ENCODE measurements at places on chromosomes 5 and 9.
A peak's percentile ranks its signal among the peaks of the same experiment; 100 is the strongest.

GRCh38 chr5:164487939-164488338 is 982.5 kb downstream of the MAT2B start:
- DNase-seq: no peak

DNA sequence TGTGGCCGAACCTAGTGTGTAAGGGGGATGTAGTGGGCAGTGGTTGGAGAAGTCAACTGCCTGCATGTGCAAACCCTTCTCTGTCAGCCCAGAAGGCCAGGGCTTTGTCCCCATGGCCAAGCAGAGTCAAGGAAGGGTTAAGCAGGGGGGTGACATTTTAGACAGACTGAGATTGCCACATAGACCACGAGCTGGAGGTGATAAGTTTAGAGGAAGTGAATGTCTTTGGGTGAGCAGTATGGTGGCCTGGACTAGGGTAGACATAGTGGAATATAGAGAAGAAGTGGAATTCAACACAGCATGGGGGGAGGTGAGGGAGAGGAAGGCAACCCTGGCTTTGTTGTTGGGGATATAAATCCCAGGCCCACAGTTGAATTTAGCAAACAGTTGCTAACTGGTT is 38.7 kb upstream of the CDKN2AIPNL start:
- no peak for DNase-seq

GRCh38 chr9:113876151-113876992 is at the start of gene ZNF618:
Gene ZNF618 (plus strand): TSS chr9:113876309. CDS start chr9:113876381, 72 bp downstream.
- no peak for DNase-seq

DNA sequence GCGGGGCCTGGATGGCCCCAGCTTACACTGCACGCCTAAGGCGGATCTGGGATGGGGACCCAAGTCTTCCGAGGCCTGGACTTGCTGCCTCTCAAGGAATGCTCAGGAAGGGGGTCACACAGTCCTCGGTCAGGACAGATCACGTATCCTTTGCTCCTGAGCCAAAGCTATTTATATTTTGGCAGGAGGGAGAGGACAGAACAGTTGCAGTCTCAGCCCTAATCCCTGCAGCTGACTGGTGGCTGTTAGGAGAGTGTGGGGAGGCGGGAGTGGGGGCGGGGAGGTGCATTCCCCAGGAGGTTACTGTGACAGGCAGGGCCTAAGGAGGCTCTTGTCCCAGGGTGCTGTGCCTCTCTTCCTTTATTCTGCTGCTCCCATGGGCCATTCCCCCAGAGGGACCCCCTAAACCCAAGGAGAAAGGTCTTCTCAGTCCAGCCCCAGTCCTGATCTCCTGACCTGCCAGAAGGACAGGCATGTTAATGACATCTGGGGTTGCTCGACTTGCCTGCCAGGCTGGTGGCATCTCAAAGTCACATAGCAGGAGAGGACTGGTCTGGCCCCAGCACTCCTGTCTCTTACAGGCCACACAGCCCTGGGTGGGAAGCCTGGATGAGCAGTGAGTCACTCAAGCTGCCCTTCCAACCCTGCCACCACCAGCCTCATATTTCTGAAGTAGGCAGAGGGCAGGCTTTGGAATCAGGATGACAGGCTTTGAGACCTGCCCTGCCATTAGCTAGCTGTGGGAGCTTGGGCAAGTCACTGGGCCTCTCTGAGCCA is 51.9 kb downstream of the COL27A1 start:
- DNase-seq: no peak

DNA sequence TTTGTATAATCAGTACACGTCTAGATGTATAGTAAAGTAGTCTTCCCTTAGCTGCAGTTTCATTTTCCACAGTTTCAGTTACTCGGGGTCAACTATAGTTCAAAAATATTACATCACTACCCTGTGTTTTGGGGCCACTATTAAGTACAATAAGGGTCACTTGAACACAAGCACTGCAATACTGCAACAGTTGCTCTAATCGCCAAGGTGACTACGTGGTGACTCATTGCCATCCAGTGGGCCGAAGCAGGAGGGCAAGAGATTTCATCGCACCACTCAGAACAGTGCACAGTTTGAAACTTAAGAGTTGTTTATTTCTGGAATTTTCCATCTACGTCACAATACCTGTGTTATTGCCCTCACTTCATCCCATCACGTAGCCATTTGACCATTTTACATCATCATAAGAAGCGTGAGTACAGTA is at the start of gene ARL14EPL:
ARL14EPL (plus strand) TSS at position 379 of the 424 bp plus-strand sequence. CDS start 18,994 bp downstream, outside the sequence.
- no peak for DNase-seq

GRCh38 chr5:84260140-84260539 is 124.5 kb downstream of the EDIL3 start:
- no peak for DNase-seq

DNA sequence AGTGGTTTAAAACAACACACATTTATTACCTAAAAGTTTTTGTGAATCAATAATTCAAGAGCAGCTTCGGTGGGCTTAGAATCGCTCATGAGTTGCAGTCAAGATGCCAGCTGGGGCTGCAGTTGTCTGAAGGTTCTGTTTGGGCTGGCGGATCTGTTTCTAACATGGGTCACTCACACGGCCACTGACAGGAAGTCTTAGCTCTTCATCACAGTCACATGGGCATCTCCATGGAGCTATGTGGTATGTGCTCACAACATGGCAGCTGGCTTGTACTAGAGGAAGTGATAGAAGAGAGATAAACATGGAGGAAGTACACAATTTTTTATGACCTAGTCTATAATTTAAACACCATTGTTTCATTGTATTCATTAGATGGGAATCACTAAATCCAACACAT is 11.2 kb downstream of the KLHL9 start:
- DNase-seq: no peak

DNA sequence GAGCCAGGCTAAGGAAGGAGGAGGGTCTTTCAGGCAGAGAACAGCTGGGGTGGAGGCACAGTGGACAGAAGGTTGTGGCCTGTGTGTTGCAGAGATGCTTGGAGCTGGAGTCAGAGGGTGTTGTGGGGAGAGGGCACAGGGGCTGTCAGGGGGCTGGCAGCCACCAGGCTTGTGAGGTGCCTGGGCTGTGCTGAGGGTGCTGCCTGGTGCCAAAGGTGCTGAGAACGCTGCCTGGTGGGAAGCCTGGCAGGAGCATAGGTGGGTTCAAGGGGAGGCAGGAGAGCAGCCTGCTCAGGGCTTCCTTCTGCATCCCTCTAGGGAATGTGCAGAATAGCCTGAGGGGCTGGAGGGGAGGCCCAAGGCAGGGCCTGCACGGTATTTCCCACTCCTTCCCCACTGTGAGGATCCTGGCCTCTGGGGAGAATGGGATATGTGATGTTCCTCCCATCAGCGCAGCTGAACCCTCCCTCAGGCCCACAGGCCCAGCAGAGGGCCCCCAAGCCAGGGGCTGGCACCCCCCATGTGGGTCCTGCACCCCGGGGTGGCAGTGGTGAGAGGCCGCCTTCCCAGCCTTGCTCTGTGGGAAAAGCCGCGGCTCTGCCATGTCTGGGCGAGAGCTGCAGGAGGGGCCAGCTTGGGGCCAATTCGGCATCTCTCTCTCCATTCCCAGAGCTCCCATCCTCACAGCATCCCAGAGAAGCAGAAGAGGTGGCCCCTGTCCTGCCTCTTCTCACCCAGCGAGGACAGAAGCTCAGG is 76.3 kb downstream of the CACNA1B start:
- DNase-seq: no peak

- no peak for DNase-seq
Measured at GRCh38 chr9:8719833-8720486, 920.4 kb upstream of the DMAC1 start.

DNA sequence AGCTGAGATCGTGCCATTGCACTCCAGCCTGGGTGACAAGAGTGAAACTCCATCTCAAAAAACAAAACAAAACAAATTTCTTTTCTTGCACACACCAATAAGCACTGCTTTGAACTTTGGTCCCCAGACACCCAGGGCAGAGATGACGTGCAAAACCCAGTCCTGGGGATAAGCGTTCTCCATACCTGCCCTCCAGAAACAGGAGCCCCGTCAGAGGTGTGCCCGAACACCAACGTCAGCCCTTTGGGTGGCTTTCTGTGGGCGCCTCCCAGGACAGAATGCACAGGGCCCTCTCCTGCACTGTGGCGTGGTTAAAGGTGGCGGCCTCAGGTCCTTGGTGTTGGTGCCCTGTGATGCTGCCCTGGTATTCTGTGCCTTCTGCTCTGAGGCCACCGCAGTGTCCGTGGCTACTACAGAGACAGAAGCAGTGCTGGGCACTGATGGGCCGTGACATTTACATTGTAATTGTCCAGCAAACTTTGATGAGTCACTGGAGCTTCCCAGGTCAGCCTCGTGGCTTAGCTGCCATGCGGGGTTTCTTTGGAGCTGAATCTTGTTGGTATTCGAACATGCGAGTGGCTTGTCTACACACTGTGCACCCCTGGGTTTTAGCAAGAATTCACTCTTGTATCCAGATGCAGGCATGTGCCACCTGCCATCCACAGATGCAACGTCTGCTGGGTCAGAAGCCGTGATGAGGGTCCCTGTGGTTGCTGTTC is 9.8 kb downstream of the PPP1R26 start:
- no peak for DNase-seq

DNA sequence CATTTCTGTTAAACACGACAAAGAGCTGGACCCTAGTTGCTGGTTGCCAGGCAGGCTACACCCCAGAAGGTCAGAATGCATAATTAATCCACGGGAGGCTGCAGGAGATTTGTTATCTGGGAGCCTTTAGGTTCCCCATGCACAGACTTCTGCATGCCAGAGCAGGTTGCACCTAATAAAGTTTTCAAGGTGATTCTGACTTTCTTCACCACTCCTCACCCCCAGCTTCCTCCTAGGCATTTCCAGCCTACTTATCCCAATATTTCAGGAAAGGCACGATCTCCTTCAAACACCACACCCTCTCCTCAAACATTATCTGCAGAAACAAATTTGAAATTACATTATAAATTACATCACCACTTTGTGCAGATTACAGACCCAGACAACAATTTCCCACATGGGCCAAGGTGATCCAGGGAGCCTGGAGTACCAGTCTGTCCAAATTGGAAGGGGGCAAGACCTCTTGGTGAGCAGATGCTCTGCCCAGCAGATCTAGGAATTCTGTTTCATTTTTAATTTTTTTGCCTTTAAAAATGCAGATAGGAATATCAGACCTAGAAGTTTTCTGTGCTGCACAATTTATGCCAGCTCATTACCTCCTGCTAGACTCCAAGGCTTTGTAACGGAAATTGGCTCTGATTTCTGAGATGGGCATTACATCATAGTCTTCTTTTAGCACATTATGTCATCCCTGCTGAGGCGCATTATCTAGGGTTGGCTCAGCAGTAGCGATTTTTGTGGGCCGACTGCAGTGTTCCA is 363.4 kb upstream of the SLC30A5 start:
- DNase-seq: peak; percentile 94

GRCh38 chr5:80119372-80119771 is 84.2 kb downstream of the THBS4 start:
- DNase-seq: no peak

DNA sequence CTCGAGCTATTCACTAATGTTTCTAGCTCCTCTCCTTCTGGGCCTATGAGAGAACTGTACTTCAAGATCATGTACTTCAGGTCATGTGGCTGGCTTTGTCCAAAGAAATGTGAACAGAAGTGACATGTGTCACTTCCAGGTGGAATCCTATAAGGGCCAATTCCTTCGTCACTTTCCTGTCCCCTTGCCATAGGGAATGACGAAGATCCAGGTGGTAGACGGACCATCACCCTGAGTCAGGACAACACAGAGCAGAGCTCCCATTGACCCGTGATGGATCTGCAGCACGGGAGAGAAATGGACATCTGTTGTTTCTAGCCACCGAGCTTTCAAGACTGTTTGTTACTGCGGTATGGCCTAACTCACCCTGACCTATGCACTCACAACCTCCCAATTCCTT is 157.0 kb downstream of the DRD1 start:
- no peak for DNase-seq

DNA sequence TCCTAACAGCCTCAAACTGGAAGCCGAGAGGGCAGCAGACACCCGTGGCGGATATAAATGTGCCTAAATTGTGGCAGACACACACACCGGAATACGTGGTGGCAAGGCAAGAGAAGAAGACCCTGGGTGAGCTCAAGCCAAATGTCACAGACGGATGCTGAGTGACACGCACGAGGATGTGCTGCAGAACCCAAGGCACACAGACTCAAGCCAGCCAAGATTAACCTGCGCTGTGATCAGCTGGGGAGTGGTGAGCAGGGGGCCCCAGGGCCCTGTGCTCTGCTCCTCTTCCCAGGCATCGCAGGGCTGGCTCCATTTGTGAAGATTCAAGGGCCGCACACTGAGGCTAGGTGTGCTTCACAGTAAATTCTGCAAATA is 16.4 kb downstream of the SEMA4D start:
- no peak for DNase-seq

- no peak for DNase-seq
Measured at GRCh38 chr9:127418037-127418471, 6.1 kb upstream of the ZNF79 start.

DNA sequence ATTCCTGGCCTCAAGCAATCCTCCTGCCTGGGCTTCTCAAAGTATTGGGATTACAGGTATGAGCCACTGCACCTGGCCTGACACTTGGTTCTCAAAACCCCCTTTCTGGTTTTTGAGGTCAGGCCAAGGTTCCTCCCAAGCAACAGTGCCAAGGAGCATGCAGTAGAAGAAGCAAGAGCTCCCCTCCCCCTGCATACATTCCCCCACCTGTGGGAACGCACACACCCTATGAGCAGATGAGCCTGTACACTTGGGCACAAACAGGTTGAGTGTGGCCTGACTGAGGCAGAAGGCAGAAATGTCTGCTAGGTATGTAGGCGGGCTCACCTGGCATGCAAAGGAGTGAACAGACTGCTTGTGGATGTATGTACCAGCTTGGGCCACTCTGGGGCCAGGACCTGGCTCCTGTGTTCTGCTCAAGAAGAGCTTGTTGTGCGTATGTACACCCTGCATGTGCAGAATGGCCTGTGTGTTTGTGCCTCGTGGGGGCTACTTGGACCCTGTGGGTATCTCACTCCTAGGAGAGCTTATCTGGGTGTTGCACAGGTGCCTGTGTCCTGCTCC is 1.7 kb downstream of the GPRIN1 start:
- DNase-seq: no peak
